ENCODE measurements at places on chromosomes 7 and 10.

GRCh38 chr7:104967088-104967487 lies 46.9 kb upstream of the KMT2E start:
- DNase-seq: no peak

GRCh38 chr7:128221929-128222403 lies 19.1 kb upstream of the LEP start:
- no peak for DNase-seq

- DNase-seq: no peak
Measured at GRCh38 chr10:49298983-49299815, at the start of gene C10orf71. TSS of gene C10orf71 (plus strand) at chr10:49299170. CDS start at chr10:49322546, 23,376 bp downstream.

- DNase-seq: no peak
Measured at GRCh38 chr7:96026010-96026409, 253.7 kb downstream of the DYNC1I1 start.

GRCh38 chr10:60237977-60238758 lies 151.5 kb downstream of the ANK3 start:
- no peak for DNase-seq

DNA sequence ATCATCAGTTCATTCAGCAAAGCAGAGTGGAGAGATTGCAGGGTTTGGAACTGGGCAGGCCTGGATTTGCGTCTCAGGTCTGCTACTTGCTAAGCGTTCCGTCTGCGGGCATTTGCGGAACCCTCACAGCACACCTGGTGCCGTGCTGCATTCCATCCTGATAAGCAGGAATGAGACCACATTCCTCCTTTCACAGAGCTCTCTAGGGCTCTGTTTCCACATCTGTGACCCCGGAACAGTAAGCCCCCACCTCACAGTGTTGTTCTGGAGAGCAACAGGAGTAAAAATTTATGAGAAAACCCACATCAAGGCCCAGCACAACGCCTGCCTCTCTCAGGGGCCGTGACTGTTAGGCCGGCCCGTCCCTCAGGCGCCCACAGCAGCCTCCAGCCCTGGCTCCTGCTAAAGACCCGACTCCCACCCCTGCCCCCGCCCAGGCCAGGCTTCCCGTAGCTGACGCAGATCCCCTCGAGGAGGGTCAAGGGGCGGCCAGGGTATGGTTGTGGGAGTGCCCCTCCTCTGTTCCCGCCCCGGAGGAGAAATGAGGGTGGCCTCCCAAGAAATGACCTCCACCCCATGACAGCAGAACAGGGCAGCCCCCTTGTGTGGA lies 128.9 kb downstream of the RGS10 start:
- DNase-seq: no peak
